ENCODE measurements at places on chromosomes 12 and 14.

- DNase-seq = no peak
Measured at GRCh38 chr12:85138833-85139232, 102.7 kb downstream of the LRRIQ1 start.

DNA sequence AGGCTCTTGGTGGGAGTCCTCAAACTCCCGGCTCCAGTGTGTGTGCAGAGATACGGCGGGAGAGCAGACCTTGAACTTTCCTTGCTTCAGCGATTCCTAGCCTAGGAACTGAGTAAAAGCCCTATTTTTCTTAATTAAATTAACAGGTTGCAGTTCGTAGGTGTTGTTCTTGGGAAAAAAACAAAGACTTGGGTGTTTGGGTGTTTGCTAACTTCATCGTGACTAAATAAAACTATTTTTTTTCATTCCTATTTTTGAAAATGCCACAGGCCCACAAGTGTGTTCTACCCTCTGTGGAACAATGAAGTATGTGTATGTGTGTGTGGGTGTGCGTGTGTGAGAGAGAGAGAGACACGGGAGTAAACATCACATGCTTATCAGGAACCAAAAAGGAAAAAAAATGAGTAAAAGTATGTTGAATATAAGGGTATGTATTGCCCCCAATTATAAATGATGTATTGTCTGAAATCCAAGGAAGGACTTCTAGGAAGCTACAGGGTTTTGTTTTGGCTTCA, 651 bp downstream of the TMEM117 start:
- peak; percentile 46 for DNase-seq

- no peak for DNase-seq
Measured at GRCh38 chr12:1289371-1290155, 298.5 kb downstream of the ERC1 start.

- DNase-seq = no peak
Measured at GRCh38 chr12:26769611-26770010, 63.4 kb downstream of the ITPR2 start.

DNA sequence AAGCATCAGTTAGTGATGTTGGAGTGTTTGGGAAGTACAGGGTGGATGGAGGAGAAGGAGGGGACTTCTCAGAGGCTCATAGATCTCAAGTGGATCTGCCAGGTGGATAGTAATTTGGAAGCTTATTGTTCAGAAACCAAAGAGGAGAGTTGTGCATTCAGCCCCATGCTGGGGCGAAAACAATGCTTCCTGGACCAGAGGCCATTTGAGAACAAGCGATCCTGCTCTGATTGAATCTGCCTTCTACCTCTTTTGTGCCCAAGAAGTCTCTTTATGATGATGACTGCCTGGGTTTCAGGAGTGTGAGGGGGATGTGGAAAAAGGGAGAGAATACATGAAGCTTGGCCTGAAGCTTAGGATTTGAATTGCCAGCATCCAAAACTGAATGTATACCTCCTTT, 110.8 kb upstream of the SRRM4 start:
- DNase-seq = no peak

GRCh38 chr14:51258788-51259187, 18.7 kb downstream of the TMX1 start:
- no peak for DNase-seq

DNA sequence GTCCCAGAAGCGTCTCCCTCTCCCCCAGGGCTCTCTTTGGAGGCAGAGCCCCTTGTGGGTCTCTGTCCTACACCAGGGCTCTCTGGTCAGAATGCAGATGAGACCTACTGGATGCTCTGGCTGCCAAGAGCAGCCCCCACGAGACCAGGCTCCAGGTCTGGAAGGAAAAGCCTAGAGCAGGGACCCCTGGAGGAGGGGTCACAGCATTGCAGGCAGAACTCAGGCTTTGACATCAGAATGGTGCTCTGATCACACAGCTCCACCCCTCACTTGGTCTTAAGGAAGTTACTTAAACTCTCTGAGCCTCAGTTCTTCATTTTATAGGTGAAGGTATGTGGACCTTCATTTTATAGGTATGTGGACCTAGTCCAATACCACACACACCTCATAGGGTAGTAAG, 83.1 kb downstream of the ARL6IP4 start:
- DNase-seq = no peak

GRCh38 chr14:70422538-70422937, 5.6 kb upstream of the SYNJ2BP start:
- no peak for DNase-seq

DNA sequence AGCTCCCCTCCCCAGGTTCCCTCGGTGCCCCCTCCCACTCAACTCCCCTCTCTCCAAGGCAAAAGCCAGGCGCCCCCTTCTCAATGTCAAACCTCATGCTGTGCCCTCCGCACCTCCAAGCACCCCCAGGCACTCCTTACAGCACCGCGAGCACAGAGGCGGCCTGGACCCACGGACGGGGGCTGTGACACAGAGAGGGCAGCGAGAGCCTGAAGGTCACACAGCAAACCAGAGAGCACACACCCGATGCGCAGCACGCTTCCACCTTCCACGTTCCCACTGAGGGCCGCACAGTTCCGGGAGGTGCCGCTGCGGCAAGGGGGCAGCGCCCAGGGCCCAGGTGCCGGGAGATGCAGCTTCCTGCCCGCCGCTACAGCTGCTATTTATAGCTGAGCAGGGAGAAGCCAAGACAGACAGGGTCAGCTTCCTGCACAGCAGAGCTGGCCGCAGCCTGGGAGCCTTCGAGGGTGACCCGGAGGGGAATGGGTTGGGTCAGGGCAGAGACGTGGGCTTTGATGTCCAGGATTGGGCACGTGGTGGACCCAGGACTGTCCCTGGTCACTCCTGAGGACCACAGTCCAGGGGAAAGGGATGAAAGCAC, 12.9 kb downstream of the NCOR2 start:
- DNase-seq = no peak
